ENCODE measurements at places on chromosomes 2 and 18. TPM values are rescaled to one million over a fixed set of nuclear protein-coding genes. Genes with fewer than 3 reads are reported as not detected.
A peak's percentile ranks its signal among the peaks of the same experiment; 100 is the strongest.

GRCh38 chr2:101704046-101704466 lies 6.5 kb downstream of the MAP4K4 start:
- peak; percentile 88 for DNase-seq

GRCh38 chr18:67568166-67568565 lies 51.6 kb upstream of the DSEL start:
- DNase-seq, result no peak

DNA sequence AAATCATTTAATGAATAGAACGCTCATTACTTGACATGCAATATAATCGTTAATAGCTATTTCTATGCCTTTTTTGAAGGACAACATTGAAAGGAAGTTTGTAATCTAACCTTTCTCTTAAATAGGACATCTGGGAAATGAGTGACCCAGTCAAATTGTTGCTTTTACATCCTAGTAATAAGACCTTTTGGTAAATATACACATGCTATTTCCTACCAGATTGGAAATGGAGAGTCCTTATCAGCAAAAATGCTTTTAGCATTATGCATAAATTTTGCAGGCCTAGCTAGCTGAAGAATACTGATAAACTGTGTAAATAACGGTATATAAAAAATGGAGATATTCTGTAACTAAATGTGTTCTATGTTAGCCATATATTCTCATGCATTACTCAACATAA lies 567.3 kb upstream of the DSEL start:
- no peak for DNase-seq

FSHR gene
- not detected for polyA plus RNA-seq

TRIM43 gene
- not detected for polyA plus RNA-seq

KLHL14 gene
- not detected for polyA plus RNA-seq

RAB31 gene
- 144 TPM for polyA plus RNA-seq

All from GM23248 (cell line).